Pons (tissue), 1 donor: ENCODE measurements at places on chromosomes 1 and 21.

DNA sequence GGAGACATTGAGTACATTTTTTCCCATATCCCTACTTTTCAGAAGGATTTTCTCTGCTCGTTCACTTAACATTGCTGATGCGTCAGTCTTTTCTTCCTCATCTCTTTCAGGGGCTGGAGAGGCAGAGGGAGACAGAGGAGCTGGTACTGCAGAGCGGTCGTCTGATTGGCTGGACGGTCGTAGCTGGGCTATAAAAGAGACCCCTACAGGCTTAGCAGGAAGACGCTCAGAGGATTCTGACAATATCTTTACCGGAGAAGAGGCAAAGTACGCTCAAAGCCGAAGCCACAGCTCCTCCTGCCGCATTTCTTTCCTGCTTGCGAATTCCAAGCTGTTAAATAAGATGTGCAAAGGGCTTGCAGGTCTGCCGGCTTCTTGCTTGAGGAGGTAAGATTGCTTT is at the start of gene RGS4:
RGS4 (plus strand) TSS at position 220 of the 400 bp plus-strand sequence; CDS start at position 344, 124 bp downstream.
- peak; percentile 47 for DNase-seq

GRCh38 chr21:35219291-35219690 is 170.2 kb upstream of the RUNX1 start:
- DNase-seq = no peak

- no peak for DNase-seq
Observed at GRCh38 chr1:206985162-206985749, 15.0 kb upstream of the FCAMR start.

DNA sequence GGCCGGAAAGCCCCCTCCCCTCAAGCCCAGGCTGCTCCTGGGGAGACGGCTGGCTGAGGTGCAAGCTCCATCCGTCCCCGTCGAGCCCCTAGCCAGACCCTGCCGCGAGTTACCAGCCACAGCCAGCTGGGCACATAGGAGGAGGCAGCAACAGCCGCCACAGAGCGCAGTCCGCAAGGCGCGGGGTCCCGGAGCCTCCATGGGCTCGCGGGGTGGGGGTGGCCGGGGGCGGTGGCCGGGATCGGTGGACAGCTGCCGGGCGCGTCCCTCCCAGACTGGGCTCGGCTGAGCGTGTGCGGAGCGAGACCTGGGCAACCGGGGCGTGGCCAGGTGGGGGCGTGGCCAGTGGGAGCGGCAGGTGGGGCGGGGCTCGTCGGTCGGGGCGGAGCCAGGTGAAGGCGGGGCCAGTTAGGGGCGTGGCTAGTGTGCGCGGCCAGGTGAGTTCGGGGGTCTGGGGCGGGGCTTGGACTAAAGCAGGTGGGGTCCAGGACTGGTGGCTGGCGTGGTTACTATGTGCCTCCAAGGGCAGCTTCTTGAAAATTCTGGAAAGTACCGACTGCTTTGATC is at the start of gene CD164L2:
CD164L2 (minus strand) TSS at position 295 of the 567 bp plus-strand sequence; CDS start at position 201, 94 bp downstream.
- no peak for DNase-seq

GRCh38 chr1:60963167-60963940 is 119.0 kb upstream of the NFIA start:
- no peak for DNase-seq

- no peak for DNase-seq
Observed at GRCh38 chr1:112507921-112508277, 866 bp upstream of the WNT2B start.

DNA sequence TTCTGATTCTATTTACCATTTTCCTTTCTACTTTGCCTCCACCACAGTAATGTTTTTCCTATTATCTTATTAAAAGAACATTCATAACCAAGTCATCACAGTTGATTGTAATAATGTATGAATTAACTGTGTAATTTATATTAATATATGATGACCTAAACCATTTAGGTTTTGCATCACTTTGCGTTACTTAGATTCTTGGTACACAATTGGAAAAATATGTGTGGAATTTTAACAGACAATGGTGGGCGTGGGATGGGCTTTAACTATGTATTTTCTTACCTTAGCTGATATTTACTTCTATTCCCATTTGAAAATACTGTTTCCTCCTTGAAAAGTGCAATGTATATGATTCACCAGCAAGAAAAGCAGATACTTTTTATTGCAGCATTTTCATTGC is 3.6 kb downstream of the KRTAP21-3 start:
- no peak for DNase-seq
